ENCODE measurements at places on chromosomes 1 and 21. TPM values are rescaled to one million over a fixed set of nuclear protein-coding genes. Genes with fewer than 3 reads are reported as not detected.

GRCh38 chr1:58434607-58435006 is 111.9 kb downstream of the OMA1 start:
- H3K4me3 ChIP-seq, result no peak overlapping the region
- H3K36me3 ChIP-seq, result no peaks in the 10 kb centered on the region
- no peak for DNase-seq
- H3K27ac ChIP-seq, result no peak overlapping the region
- H3K27me3 ChIP-seq, result no peaks in the 10 kb centered on the region
- peaks cover 17% of the 10 kb centered on the region for H3K4me1 ChIP-seq

The GFI1 gene
- total RNA-seq, result 3.8 TPM

GRCh38 chr1:157596384-157596783 is 1.5 kb downstream of the FCRL4 start:
- no peaks in the 10 kb centered on the region for H3K4me1 ChIP-seq
- H3K27me3 ChIP-seq, result no peaks in the 10 kb centered on the region
- no peaks in the 10 kb centered on the region for H3K36me3 ChIP-seq
- H3K27ac ChIP-seq, result no peak overlapping the region

DNA sequence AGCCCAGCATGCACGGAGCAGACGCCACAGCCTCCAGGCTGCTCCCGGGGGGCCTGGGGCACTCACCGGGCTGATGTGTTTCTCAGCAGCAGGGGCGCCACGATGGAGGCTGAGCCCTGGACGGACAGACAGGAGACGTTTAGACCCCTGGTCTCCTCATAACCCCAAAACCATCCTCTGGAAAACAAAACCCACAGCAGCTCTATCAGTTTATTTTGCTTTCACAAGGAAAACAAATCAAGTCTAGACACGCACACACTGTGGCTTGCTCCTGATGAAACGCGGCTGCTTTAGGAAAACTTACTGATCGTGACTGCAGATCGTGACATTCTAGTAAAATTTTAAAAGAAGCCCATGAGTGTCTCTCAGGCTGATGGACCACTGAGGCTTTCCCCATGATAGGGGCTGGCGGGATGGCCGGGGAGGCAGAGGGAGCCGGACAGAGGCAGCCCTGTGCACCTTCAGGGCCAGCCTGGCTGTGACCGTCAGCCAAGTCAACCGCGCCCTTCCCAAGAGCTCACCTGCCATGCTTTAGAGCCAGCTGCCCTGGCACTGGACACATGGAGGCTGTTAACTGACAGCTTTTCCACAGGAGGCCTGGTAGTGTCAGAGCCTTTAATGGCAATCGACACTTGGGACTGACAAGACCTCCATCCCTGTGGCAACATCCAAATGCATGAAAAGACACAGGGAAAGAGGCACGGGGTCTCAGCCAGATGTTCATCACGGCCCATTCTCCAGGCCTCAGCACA is 5.2 kb downstream of the POFUT2 start:
- H3K4me3 ChIP-seq, result no peak overlapping the region
- no peak overlapping the region for H3K27ac ChIP-seq
- H3K27me3 ChIP-seq, result no peaks in the 10 kb centered on the region
- H3K4me1 ChIP-seq, result no peaks in the 10 kb centered on the region
- peaks cover 42% of the 10 kb centered on the region for H3K36me3 ChIP-seq

GRCh38 chr1:109193653-109194590 is 19.8 kb upstream of the SARS1 start:
- no peak overlapping the region for H3K27ac ChIP-seq
- no peaks in the 10 kb centered on the region for H3K36me3 ChIP-seq
- DNase-seq, result no peak
- no peaks in the 10 kb centered on the region for H3K4me1 ChIP-seq

GRCh38 chr1:8652467-8653046 is 164.9 kb downstream of the RERE start:
- H3K27ac ChIP-seq, result no peak overlapping the region
- no peak for DNase-seq
- H3K4me3 ChIP-seq, result no peak overlapping the region
- no peaks in the 10 kb centered on the region for H3K36me3 ChIP-seq
